ENCODE measurements at places on chromosomes 11 and 22.

DNA sequence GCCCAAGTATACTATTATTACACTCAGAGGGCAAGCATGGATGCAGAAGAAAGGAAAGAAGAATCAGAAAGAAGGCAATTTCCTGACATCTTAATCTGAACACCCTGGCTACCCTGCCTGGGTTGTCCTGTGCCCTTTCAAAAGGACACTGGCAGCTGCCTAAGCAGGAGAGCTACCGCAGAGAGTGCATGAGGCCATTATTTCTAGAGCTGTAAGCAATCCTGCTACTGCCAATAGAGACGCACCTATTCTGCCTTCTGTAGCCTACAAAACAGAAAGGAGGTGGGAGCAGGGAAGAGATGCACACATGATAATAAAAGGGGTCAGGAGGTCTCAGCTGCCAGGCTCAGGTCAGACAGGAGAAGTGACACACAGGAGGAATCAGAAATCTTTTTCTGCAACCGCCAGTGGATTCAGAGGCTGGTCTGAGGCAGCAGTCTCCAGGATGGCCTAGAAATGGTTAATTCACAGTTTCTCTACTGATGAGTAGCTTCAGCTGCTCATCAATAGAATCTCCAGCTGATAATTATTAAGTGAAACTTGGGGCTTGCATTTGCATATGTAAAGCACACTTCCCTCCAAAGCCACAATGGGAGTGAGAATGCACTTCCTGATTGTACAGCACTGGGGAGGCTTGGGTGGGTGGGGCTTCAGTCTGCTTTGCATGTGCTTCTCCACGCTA is 253.9 kb downstream of the LARGE1 start:
- no peak for DNase-seq

GRCh38 chr11:128469220-128469619 is 118.1 kb downstream of the ETS1 start:
- DNase-seq: no peak

DNA sequence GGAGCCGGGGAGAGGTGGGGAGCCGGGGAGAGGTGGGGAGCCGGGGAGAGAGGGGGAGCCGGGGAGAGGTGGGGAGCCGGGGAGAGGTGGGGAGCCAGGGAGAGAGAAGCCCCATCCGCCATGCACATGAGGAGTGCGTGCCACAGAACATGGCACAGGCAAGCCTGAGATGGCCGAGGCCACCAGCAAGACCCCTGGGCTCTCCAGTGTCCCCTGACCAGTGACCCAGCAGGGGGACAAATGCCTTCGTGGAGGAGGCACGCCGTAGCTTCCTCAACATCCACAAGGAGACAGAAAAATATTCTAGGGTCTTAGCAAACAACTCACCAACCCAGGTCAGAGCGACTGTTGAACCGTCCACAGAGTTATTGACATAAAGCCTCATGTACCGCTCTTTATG is 618.8 kb downstream of the TBC1D22A start:
- DNase-seq: no peak

GRCh38 chr11:117875382-117876058 is 938 bp downstream of the FXYD6 start:
- DNase-seq: no peak

DNA sequence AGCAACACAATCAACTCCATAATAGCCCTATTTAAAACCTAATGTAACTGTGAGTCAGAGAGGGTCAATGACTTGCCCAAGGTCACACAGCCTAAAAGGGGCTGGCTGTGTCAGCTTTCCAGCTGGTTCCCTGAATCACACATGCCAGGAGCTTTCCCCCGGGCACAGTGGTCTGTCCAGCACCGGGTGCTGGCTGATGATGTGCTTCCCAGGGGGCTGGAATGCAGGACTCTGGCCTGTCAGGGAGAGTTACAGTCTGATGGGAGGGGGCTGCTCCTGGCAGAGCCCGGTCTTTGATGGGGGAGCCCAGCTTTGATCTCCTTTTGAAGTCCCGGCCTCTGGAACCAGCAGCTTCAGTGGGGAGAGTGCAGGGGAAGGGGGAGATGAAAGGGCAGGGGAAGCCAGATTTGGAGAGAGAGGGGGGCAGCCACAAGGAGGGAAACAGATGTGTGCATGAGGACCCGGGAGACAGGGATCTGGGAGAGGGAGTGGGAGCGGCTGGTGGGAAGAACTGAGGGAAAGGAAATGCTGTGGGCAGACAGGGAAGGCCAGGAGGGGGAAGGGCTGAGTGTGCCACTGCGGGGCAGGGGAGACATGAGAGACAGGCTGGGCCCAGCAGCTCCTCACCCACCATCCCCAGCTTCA is 102.7 kb downstream of the NECTIN1 start:
- DNase-seq: no peak

GRCh38 chr11:70933981-70934583 is 318.3 kb downstream of the SHANK2 start:
- no peak for DNase-seq

DNA sequence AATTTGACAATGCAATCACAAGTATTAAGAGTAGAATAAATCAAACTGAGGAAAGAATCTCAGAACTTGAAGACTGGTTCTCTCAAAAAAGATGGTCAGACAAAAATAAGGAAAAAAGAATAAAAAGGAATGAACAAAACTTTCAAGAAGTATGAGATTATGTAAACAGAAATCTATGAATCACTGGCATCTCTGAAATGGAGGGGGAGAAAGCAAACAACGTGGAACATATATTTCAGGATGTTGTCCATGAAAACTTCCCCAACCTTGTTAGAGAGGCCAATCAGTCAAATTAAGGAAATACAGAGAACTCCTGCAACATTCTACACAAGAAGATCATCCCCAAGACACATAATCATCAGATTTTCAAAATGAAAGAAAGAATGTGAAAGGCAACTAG is 235.7 kb downstream of the SBF2 start:
- DNase-seq: no peak

DNA sequence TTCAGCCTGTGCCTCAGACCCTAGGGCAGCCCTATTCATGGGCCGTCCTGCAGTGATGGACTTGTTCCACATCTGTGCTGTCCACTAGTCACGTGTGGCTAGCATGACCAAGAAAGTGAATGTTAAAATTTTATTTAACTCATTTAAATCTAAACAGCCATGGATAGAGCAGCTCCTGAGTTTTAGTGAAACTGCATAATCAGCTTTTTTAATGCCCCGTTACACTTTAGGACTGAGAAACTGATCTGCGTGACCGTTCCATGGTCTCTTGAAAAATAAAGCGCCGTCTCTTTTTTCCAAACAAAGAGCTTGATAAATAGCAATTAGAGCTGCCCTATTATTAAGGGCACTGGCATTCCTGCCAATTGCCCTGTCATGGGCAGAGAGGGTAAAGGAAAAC is 76.5 kb upstream of the SNX19 start:
- DNase-seq: no peak

DNA sequence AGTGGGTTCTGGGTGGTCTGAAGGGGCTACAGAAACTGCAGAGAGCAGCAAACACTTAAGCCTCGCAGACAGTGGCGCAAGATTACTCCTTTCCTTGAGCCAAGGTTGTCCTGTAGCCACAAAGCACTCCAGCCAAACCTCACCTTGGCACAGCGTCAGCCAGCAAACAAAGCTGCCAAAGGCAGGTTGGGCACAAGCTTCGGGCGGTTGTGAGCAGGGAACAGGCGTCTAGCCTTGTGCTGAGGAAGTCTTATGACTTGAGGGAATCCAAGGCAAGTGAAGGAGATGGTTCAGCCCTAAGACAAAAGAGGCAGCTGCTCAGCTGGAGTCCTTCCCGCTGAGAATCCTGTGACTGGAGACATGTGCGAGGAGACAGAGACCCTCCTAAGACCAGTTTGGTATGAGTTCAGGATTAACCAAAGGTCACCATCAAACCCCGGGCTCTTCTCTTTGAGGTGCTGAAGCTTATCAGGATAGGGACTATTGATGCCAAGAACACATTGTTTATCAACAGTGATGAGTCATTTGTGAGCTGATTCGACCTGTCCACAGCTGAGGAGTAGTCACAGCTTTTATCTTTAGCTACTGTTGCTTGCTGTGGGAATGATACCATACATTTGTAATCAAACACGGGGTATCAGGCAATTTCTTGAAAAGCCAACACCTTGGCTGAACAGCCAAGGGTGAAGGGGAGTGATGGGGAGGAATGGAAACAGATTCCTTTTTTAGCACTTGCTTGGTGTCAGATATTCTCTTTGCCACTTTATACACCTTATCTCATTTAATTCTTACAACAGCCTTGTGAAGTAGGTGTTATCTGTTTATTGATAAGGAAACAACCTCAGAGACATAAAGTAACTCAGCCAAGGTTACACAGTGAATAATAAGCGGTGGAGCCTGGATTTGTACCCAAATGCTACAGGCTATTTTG is 4.6 kb downstream of the ADM start:
- no peak for DNase-seq

- DNase-seq: no peak
Measured at GRCh38 chr22:33635766-33636165, 284.5 kb downstream of the LARGE1 start.

- DNase-seq: peak; percentile 34
Measured at GRCh38 chr11:63961608-63962412, 12.6 kb upstream of the COX8A start.

- no peak for DNase-seq
Measured at GRCh38 chr11:103997082-103997481, 39.4 kb upstream of the DDI1 start.

- no peak for DNase-seq
Measured at GRCh38 chr11:68455485-68455884, 5.1 kb upstream of the PPP6R3 start.

- DNase-seq: no peak
Measured at GRCh38 chr22:34761111-34761510, 304.8 kb upstream of the ISX start.

- peak; percentile 75 for DNase-seq
Measured at GRCh38 chr11:57653163-57653562, 3.5 kb upstream of the YPEL4 start.

GRCh38 chr11:122430490-122430889 is 225.0 kb upstream of the UBASH3B start:
- no peak for DNase-seq

- no peak for DNase-seq
Measured at GRCh38 chr11:102184269-102184987, 74.2 kb downstream of the YAP1 start.

GRCh38 chr22:19478901-19479354 is at the start of gene UFD1:
Gene UFD1, minus strand, starts transcription at chr22:19479193. Its CDS starts 108 bp downstream, at chr22:19479085.
- DNase-seq: no peak

- no peak for DNase-seq
Measured at GRCh38 chr11:107856981-107857517, 1.5 kb downstream of the SLC35F2 start.

DNA sequence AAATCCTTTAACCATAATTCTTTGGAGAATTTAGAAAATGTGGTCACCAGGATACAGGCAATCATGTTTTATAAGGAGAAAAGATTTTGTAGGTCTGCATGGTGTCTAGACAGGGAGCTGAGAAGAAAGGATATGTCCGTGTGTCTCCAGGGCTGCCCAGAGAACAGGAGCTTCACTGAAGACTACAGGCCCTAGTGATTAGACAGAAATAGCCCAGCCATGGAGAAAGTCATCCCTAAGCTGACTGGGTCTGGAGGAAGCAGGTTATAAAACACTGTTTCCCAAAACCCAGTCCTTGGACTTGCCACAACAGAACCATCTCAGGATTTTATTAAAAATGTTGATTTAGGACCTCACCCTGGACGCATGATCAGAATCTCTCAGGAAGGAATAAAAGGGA is 84.4 kb downstream of the GALNT18 start:
- DNase-seq: no peak

DNA sequence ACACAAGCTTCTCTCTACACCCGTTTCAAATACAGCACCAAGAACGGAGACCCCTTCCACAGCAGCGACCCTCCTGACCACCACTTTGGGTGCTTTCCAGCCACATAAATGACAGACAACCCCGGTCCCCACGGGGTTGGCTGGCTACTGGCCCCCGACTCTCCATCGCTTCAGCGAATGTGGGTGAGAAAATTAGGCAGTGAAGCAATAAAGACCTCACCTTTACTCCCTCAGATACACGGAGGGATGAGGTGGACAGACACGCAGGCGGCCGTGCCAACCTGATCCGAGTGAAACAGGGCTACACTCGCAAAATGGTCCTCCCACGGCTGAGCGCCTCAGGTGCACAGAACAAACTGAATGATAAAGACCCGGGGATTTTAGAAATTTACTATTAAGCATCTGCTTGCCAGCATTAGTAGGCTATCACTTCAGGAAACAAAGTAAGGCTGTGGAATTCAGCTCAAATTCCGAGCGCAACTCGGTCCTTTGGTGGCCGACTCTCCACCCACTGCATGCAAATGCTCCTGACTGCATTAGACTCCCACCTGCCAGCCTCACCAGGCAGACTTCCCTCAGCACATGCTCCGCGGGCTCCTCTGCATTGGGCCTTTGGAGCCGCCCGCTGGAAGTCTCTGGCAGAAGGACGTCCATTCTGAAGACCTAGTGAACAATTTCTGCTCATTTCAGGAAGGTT is 12.8 kb upstream of the EFCAB6 start:
- DNase-seq: no peak

- no peak for DNase-seq
Measured at GRCh38 chr11:85735876-85736460, 50.0 kb upstream of the CCDC89 start.

DNA sequence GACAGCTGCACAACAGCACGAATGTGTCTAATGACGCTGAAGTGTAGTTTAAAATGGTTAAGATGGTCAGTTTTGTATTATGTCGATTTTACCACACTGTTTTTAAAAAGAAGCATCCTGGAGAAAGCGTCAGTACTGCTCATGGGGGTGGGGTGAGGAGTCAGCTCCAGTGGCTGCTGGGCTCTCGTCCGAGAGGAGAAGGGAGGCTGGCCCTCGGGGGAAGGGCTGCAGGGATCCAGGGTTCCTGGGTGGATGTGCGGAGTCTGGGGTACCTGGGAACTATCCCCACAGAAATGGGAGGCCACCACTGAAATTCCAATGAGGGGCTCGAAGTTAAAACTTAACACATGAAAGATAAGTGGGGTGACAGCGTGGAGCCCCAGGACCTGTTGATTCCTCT is 11.9 kb downstream of the C11orf21 start:
- DNase-seq: no peak

GRCh38 chr11:19525714-19526113 is 186.9 kb upstream of the NAV2 start:
- no peak for DNase-seq

GRCh38 chr11:14373941-14374646 is 15.1 kb upstream of the RRAS2 start:
- no peak for DNase-seq

- DNase-seq: no peak
Measured at GRCh38 chr22:35065796-35066218, at the start of gene ISX. Gene ISX, plus strand, starts transcription at chr22:35066158. Its CDS starts 930 bp downstream, at chr22:35067088.

- DNase-seq: no peak
Measured at GRCh38 chr11:119593346-119593745, 135.7 kb downstream of the NECTIN1 start.

GRCh38 chr11:122486793-122487495 is 168.6 kb upstream of the UBASH3B start:
- peak; percentile 14 for DNase-seq

DNA sequence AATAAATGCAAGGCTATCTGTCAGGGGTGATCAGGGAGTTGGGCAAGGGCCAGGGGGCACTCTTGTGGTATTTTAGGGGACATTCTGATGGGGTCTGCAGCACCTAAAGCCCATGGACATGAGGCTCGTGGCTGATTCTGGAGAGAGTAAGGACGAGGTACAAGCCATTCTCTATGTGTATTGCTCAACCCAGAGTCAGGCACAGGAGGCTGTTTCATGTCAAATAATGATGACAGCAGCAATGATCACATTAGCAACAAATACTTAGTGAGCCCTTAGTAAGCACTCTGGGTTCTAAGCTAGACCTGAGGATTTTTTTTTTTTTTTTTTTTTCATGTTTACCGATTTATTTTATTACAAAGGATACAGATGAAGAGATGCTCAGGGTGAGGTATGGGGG is 83.5 kb upstream of the THY1 start:
- DNase-seq: no peak

GRCh38 chr11:108239076-108239475 is 16.2 kb downstream of the ATM start:
- no peak for DNase-seq

GRCh38 chr11:57230791-57231538 is 6.1 kb downstream of the APLNR start:
- DNase-seq: no peak

Data from KBM-7 (cell line).